ENCODE measurements at places on chromosomes 16 and 17.

DNA sequence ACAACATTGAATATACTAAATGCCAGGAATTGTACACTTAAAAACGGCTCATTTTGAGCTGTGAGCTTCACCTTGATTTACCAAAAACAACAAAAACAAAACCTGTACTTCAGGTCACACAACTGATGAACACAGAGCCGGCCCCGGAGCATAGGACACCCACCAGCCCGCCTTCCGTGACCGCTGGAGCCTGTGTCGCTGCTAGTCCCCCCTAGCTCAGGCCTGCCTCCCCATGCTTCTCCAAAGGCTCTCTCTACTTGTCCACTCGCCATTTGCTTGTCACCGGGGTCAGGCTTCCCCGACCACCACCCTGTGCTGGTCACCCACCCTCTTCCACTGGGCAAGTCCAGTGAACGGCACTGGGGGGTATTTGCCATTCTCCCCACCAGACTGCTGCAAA, 113.8 kb upstream of the TNRC6C start:
- DNase-seq = no peak

DNA sequence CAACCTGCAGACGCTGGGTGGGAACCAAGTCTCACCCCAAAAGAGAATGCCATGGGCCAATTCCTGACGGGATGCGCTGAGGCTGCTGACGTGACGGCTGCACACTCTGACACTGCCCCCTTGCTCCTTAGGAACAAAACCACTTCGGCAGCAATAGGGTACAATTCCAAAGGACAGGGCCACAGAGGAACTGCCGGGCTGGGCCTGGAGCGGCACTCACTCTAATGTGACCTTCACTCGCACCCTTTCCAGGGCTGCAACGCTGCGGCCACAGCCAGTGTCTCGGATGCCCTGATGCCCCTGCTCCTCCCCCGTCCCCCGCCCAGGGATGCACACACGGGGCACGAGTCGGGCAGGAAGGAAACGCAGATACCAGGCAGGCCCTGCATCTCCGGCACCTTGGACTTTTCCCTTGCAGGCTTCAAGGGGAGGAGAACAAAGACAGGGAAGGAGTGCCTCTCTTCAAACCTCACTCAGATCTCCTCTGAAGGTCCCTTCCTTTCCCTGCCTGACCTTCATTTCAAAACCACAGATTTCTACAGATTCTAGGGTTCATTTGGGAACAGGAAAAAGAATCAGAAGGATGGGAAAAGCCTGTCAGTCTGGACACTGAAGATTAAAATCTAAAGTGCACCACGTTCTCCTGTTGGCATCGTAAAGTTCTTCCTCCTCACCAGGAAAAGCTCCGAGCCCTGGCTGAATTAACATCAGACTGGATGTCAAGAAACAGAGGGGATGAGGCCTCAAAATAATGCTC, 2.3 kb downstream of the PITPNA start:
- no peak for DNase-seq

GRCh38 chr17:75803883-75804282, 19.3 kb downstream of the UNK start:
- DNase-seq = no peak

- DNase-seq = no peak
These were observed 311.4 kb downstream of the SOX9 start for GRCh38 chr17:72432143-72432621.

- DNase-seq = no peak
These were observed 7.5 kb upstream of the MPHOSPH6 start for GRCh38 chr16:82177555-82177954.

DNA sequence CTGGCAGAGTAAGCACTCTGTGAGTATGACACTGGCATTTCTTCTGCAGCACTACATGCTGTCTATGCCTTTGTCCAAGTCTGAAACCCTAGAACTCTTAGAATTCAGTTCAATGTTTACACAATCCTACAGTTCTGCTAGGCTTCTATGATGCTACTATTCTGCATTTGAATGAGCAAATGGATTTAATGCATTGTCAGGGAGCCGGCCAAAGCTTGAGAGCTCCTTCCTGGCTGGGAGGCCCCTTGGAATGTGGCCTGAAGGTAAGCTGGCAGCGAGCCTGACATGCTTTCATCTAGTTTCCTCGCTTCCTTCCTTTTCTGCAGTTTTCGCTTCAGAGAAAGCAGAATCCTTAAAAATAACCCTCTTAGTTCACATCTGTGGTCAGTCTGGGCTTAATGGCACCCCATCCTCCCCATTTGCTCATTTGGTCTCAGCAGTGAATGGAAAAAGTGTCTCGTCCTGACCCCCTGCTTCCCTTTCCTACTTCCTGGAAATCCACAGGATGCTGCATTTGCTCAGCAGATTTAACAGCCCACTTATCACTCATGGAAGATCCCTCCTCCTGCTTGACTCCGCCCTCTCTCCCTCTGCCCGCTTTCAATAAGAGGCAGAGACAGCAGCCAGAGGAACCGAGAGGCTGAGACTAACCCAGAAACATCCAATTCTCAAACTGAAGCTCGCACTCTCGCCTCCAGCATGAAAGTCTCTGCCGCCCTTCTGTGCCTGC, at the start of gene CCL2:
Gene CCL2, plus strand, starts transcription at position 635 of the 730 bp plus-strand sequence. Its CDS starts 65 bp downstream, at position 700.
- DNase-seq = no peak

GRCh38 chr16:79659344-79659743, 58.8 kb upstream of the MAF start:
- DNase-seq = no peak

- DNase-seq = no peak
These were observed 9.4 kb downstream of the C16orf89 start for GRCh38 chr16:5056352-5056751.

GRCh38 chr16:46932802-46933201, 40.7 kb downstream of the DNAJA2 start:
- no peak for DNase-seq

DNA sequence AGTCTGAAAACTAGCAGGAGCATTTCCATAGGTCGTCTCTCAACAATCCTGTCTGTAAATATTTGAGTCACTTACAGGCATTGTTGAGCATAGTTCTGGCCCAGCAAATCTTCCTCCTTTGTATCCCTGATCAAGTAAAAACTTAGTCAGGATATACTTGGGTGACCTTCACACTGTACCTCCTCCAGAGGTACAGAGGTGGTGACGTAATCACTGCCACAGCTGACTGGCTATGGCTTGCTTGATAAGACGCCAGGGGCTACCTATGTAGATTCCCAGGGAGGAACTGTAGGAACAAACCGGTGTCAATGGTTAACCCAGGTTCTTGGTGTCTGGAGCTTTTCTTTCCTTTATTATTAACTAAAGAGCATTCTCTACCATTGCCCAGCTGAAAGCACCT, at the start of gene KCNJ16:
Gene KCNJ16, plus strand, starts transcription at position 270 of the 400 bp plus-strand sequence. CDS start 56,863 bp downstream, outside the sequence.
- no peak for DNase-seq

GRCh38 chr17:40072040-40072734, 9.4 kb downstream of the THRA start:
- DNase-seq = no peak

DNA sequence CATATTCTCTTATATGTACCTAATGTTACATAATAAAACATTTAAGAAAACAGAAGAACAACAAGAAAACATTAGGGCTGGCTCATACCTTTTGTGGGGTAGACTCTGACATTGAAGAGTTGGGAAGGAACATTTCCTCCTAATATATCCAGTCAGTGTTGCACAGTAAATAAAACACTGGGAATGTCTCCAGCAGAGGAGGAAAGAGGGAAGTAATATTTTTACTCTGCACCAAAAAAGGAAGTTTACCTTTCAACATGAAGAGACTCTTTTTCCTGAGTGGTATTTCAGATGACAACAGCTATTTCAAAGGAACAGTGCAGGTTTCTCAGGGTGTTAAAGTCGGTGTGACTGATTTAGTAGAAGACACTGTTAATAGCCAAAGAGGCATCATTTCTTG, 31.9 kb downstream of the EPN2 start:
- DNase-seq = no peak

GRCh38 chr16:49282690-49283375, 1.2 kb upstream of the CBLN1 start:
- peak; percentile 31 for DNase-seq

DNA sequence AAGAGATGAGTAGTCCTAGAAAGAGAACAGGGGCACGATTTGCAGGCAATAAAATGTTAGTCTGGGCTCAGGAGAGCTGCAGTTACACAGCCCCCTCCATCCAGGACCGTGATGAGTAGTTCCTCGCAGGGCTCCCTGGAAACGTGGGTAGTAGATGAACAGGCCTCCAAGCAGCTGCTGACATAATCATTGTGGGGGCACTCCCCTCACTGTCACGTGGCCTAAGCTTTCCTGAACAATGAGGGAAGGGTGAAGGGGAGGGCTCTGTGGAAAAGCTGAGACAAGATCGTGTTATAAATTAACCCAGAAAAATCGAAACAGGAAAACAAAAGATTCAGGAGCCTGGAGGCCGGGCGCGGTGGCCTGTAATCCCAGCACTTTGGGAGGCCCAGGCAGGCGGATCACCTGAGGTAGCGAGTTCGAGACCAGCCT, 1.3 kb upstream of the PER1 start:
- no peak for DNase-seq
